Kasumi-1 (cell line): ENCODE measurements at places on chromosomes 6 and 20.

DNA sequence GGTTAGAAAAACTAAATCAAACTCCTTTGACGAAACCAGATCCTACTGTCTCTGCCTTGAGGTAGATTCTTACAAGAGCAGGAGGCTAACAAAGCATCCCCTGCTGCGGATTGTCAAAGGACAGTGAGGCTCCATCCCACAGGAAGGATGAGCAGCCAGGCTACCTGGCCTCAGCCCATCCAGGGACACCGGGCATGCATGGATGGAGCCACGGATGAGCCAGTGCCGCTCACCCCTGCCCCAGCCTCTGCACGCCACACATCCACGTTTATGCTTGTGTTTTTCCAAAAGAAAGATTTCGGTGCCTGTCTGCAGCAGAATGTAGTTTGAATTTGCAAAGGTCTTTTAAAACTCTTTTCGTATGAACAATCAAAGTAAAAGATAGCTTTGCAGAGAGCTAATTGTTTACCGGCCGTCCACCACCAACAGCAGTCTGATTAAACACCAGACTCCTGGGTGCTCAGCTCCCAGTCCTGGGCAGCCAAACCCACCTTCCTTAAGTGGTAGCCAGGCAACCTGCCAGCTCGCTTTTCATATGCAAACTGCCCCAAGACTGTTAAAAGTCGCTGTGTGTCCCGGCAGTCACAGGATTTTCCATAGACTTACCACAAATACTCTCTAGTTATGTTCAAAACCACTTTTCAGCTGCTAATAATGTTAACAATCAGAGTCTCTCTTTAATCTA is 999 bp downstream of the THBS2 start:
- DNase-seq: no peak

DNA sequence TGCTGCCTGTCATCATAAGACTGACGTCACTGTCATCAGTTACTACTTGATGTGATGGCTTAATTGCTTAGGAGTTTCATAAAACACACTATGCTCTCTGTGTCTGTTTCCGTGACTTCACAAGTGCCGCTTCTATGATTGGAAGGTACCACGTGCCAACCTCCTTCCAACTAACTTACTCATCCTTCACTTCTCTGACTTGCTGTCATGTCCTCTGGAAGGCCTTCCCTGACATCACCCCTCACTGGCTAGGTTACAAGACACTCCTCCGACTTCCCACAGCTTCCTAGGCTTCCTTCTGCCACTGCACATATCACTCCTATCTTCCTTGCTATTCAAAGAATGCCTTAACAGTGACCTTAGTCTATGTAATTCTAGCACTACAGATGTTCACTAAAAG is 20.4 kb downstream of the SERINC3 start:
- no peak for DNase-seq

DNA sequence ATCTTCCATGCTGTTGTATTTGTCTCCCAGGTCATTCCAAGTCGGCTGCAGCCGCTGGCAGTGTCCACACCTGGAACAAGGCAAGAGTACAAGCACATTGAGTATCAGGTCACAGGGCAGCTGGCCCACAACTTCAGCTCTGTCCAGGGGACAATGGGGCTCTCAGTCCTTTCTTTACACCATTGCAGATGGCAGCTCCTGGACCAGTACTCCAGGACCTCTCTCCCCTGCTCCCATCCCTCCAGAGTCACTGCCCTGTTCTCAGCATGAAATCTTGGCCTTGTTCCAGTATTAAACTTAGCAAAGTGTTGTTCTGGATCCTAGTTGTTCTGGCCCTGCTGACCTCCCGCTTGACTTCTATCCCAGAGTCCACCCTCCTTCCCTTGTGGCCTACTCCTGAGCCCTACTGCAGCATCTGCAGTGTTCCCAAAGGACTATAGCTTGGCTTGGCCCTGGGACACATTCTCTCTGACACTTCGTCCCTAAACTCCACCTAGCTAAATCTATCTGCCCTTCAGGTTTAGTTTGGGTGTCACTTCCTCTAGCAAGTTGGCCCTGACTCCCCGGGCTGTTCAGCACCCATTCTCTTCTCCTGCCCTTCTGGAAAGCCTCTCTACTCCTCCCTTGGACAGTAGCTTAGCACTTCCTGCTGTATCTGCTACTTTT is 5.8 kb downstream of the TXNDC5 start:
- no peak for DNase-seq

- no peak for DNase-seq
Measured at GRCh38 chr6:145547594-145548335, 187.6 kb downstream of the EPM2A start.

DNA sequence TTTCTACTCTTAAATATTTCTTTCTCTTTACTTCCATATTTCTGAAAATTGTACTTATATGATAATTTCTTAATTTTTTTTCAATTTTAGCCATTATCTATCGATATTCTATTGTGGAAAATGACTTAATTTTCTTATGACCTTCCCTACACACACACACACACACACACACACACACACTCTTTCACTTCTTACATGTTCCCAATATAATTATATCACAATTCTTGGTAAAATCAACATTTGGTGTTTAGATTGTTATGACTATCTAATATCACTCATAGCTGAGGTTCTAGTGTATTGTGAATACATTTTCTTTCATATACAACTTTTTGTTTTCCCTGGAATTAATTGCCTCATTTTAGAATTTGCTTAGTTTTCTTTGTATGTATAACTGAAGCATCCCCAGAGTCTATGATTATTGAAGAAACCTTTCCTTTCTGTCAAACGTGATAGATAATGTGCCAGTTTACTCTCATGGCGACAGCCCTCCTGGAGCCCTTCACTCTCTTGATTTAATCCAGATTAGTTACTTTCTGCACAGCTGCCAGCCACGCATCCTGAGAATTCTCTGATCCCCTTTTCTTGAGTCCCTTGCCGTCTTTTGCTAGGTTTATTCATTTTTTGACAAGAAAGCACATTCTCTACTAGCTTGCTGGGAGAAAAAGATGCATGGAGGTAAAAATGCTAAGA is 63.4 kb downstream of the RNF182 start:
- no peak for DNase-seq

GRCh38 chr20:46715292-46715756 is 5.9 kb downstream of the SLC2A10 start:
- no peak for DNase-seq

DNA sequence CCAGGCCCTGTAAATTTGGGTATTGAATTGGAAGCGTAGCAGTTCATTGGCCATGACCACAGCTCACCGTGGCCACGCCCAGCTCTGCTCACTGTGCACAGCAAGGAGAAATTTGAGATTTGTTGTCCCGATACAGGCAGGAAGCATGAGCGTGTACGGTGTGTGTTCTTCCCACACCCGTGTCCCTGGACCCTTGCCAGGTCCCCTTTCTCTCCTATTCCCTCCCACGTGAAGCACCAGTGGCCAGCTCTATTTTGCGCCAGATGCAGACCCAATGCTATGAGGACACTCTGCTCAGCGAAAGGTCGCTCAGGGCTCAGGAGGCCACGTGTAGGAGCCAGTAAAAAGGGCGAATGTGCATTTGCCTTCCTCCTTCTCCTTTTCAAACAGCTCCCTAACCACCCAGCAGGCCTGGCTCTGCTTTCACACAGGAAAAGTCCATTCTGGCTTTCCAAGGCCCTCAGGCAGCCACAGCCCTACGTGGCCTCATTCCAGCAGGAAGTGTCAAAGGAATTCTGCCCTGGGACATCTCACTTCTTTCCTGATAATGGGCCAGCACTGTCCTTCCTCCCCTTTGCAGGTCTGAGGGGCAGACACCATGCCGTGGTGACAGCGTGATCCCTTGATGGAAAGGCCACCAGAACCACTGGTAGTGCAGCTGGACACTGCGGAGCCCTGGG is 499.2 kb upstream of the CDH4 start:
- no peak for DNase-seq

DNA sequence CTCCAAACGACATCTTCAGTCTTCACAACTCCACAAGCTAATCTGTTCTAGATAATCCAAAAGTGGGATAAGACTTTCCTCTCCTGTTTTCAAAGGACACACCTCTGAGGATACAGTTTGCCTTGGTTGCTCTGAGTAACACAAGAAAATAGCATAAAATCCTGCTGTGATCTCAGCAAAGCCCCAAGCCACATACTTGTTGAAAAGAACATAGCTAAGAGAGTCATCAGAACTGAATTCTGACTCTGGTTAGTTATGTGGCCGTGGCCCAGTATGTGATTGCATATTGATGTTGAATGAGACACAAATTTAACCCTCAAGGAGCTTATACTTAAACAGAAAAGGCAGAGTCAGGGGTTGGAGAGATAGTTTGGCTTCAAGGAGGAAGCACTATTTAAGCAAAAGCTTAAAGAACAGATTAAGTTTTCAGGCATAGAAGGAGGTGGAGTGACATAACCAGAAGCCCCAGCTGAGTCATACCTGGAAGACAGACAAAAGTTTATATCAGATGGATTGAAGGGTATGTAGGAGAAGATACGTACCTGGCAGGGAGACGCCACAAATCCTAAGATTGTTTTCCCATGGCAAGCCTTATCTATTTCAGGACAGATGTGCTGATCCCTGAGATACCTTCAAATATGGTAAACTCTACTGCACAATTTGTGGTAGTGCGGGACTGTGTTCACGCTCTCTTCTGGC is 41.2 kb downstream of the OPN5 start:
- DNase-seq: no peak

DNA sequence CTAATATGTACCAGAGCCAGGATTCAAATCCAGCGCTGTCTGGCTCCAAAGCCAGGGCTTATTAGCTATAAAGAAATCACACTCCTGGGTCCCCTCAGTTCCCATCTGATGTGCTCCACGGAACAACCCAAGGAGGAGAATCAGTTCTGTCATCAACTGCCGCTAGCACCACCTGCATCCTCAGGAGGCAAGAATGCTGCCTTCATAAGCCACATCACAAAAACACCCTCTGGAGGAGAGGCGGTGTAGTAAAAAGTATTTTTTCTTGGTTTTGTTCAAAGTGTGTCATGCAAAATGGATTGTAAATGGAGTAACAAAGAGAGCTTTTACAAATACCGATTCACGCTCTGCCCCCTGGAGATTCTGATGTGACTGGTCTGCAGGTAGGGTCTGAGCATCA is 57.1 kb downstream of the TNFRSF21 start:
- no peak for DNase-seq

DNA sequence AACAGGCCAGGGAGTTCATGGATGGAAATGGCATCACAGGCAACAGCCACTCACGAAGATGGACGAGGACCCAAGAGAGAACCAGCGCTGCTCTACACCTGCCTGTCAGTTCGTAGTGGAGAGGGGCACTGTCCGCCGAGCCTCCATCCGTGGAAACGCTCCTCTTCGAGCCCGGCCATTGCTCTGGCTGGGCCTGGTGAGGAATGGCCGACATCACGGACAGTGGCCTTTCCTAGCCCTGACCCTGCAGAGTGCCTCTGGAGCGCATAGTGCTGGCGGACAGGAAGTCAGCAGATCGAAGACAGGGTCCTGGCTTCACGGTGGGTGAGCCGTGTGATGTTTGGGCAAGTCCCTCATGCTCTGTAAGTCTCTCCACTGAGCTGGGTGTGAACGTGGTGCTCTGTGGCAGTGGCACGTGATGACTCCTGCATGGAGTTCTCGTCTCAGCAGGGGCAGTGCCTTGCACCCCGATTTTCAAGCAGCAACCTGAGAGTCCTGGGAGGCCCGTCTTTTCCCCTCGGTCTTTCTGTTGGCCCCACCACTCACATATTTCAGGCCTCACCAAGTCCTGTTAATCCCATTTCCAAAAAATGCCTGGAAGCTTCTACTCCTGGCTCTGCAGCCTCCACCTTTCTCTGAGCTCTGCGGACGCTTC is 214.4 kb downstream of the ERMARD start:
- DNase-seq: no peak

GRCh38 chr6:143140767-143141166 is 80.1 kb downstream of the AIG1 start:
- DNase-seq: no peak

- no peak for DNase-seq
Measured at GRCh38 chr6:31246051-31246521, 25.8 kb downstream of the HLA-C start.

GRCh38 chr6:116133453-116133852 is 7.5 kb upstream of the COL10A1 start:
- no peak for DNase-seq

DNA sequence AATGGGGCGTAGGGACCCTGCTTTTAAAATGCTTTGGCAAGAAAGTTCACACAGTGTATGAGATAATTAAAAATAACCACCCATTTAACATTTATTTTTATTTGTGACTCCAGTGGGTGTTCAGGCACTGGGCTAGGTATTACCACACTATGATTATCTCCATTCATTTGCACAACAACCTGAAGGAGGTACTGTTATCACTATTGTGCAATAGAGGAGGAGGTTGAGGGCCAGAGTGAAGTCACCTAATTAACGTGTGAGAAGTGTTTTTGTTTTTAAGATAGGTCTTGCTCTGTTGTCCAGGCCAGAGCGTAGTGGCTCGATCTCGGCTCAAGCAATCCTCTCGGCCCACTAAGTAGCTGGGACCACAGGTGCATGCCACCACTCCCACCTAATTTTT is 29.2 kb downstream of the MAK start:
- DNase-seq: no peak

DNA sequence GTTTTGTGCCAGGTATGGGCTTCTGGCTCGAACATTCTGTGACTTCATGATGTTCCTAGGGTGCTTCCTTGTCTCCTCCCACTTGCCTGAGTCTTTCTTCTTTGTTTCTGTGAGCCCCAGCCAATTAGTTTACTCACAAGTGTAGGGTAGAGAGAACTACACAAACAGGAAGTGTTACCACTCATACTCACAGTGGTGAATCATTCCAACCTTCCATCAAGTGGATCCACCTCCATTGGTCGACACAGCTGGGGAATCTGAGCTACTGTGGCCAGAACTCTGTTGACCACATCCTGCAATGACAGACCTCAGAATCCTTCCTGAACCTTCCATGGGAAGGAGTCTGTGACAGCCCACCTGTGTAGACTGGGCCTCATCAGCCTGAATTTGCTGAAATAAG is 76.8 kb downstream of the UNC5CL start:
- DNase-seq: no peak

DNA sequence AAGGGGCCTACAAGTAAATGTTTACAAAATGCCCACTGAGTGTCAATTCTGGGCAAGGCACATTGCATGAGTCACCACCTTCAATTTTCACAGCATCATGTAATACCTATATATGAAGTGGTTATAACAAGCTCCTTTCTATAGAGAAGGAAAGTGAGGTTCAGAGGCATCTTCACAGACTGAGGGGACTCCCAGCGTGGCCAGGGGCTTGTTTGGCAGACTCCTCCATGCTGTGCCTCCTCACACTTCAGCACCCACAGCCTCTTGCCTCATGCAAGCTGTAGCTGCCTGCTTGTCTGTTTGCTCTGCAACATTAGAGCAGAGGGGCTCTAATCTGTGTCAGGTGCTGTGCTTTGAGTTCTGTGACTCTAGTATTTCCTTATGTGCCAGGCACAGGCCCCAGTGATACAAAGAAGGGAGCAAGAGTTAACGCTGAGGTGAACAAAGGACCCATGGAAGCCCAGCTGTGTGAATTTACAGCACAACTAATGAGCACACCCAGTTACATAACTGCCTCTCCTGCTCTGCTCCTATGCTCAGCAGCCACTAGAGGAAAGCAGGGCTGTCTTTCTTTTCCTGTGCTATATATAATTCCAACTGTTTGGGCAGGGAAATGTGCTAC is 72.3 kb downstream of the ZHX3 start:
- peak; percentile 83 for DNase-seq

- no peak for DNase-seq
Measured at GRCh38 chr6:22366214-22366613, 69.4 kb upstream of the PRL start.
